ENCODE measurements at places on chromosomes 2 and 18.
A peak's percentile ranks its signal among the peaks of the same experiment; 100 is the strongest.

DNA sequence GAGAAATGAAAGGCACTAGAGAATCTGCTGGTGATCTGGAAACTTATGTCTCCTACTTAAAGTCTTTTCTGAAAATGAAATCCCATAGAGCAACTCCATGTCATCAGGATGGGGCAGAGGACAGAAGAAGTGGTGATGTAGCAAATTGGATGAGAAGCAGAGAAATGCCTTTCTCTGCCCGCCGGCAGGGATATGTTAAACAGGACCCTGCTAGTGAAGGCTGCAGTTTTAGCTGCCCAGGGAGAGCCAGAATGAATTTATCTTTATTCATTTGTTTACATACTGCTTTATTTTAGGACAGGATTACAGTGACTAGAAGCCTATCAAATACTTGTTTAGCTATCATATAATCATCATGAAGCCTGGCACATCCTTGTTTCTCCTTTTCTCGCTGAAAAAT is 247.0 kb downstream of the DOK6 start:
- no peak for DNase-seq

- no peak for DNase-seq
Measured at GRCh38 chr18:62741584-62741983, 26.2 kb downstream of the PHLPP1 start.

- DNase-seq, result no peak
Measured at GRCh38 chr2:10476723-10477442, 28.8 kb upstream of the ODC1 start.

DNA sequence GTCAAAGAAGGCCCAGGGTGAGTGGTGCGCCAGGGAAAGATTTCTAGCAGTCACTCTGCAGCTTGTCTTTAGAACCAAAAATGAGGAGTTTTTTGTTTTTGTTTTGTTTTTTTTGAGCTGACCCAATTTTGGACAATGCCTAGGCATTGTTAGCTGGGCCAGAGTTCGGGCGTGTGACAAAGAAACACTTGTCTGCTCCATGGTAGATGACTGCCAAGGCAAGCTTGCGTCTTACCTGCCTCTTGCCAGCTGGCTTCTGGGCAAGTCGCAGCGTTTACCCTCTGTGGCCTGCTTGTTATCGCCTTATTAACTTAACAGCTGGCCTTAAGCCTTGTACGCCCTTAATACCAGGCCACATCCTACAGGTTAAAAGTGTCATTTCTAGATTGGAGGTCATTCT is 114.3 kb downstream of the GALNT1 start:
- no peak for DNase-seq

- no peak for DNase-seq
Measured at GRCh38 chr2:85692039-85692645, 2.0 kb upstream of the GNLY start.

GRCh38 chr2:200786826-200787225 is 24.9 kb upstream of the BZW1 start:
- DNase-seq, result no peak

GRCh38 chr2:126750506-126750905 is 94.5 kb downstream of the GYPC start:
- DNase-seq, result no peak

DNA sequence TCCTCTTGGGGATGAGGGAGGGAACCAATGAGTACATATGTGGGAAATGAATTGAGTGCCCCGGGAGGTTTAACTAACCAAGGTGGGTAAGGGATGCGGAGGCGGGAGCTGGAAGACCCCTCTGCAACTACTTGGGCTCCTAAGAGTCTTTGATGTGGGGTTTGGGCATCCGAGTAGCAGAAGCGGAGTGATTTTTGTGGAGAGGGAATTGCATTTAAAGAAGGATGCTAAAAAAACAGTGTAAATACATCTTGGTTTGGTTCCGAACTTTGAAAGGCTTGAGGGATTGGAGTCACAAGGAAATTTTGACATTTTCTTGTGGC is 215.7 kb downstream of the MCFD2 start:
- DNase-seq, result no peak

- DNase-seq, result no peak
Measured at GRCh38 chr2:170514140-170514539, 201.0 kb upstream of the SP5 start.

- no peak for DNase-seq
Measured at GRCh38 chr18:76571689-76572088, 76.6 kb upstream of the ZNF516 start.

DNA sequence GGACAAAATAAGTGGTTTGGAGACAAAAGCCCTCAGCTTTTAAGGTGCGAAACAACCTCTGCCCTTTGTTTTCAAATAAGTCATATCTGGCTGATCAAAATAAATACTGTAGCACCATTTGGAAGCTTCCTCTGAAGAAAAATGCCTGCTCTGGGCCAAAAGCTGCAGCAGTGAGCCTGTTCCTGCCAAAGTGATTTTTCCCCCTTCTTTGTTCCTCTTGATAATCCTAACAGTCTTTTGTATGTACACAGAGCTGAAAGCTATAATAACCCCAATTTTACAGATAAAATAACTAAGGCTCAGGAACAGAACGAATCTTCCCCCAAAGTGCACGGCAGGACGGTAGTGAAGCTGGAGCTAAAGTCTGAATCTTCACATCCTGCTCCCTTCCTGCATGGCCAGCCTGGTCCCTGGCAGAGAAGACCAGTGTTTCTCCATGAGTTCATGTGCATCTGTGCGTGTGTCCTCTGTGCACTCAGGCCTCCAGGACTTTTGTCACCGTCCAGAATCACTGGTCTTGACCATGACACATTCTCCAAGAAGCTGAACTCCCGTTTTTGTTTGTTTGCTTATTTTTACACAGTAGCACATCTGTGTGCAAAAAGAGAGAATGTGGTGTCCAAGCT is 2114.1 kb upstream of the PIK3C3 start:
- DNase-seq, result no peak

- DNase-seq, result no peak
Measured at GRCh38 chr2:71620851-71621251, 167.5 kb downstream of the DYSF start.

GRCh38 chr2:203809084-203809521 is 58.5 kb upstream of the CTLA4 start:
- DNase-seq, result no peak

- no peak for DNase-seq
Measured at GRCh38 chr2:2838548-2838845, 507.4 kb upstream of the MYT1L start.

- DNase-seq, result no peak
Measured at GRCh38 chr2:105954891-105955290, 210.2 kb downstream of the NCK2 start.

GRCh38 chr2:145692971-145693478 is 1173.1 kb upstream of the ZEB2 start:
- DNase-seq, result no peak

GRCh38 chr2:217805668-217806481 is 196.9 kb downstream of the TNS1 start:
- no peak for DNase-seq

DNA sequence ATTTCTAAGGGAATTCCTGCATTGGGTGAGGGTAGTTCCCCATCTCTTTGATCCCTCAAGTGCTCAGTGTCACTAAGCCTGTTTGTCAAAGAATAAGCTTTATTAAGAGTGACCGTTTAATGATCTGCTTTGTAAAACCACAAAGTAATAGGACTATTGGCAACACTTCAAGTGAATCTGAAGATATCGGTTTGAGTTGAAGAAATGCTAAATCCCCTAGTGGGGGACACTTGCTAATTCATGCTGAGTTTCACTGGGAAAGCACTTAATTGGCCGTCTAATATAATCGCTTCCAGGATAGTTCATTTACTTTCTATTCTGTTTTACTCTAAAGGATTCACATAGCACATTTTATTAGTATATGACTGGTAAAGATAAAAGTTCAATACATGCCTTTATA is 54.4 kb downstream of the DTNA start:
- no peak for DNase-seq

DNA sequence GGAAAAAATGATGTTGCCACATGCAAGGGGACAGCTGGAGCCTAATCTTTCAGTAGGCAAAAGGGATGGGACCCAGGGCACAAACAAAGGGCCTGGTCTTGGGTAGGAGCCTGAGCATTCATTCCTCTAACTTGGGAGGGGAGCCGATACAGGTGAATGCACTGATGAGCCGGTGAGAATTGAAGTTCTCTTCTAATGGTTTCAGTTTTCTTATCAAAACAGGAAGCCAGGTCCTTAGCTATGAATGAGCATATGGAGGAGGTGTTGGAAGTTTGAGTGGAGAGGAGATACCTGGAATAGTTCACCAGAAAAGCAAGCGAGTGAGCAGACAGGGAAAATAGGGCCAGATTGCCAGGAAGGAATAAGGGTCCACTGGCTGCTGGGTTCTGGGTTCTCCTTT is 10.1 kb downstream of the DPP4 start:
- DNase-seq, result no peak

- no peak for DNase-seq
Measured at GRCh38 chr2:209501579-209501978, 77.7 kb downstream of the MAP2 start.

DNA sequence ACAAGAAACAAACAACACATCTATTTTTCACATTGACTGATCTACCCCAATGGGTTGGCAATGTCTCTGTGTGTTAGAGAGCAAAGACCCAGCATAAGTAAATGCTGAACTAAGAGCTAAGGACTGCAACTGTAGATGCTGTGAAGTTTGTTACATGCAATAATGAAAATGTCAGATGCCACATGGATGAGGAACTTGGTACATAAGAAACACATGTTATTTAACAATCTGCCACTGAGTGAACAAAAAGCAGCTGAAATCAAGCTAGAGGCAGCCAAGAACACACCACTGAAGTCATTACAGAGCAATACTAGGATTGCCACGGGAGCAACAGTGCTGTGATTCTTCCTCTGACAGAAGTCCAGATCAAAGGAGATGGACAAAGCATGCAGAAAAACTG is 389.4 kb downstream of the CDH2 start:
- DNase-seq, result no peak

DNA sequence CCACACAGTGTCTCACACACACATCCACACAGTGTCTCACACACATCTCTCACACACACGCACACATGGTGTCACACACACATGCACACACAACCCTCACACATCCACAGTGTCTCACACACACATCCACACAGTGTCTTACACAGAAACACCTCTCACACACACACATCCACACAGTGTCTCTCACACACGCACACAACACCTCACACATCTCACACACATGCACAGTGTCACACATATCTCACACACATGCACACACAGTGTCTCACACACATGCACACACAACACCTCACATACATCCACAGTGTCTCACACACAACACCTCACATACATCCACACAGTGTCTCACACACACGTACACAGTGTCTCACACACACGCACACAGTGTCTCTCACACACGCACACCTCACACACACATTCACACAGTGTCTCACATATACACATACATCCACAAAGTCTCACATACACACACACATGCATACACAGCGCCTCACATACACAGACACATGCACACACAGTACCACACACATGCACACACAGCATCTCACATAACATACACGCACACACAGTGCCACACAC is 473.9 kb upstream of the HS6ST1 start:
- no peak for DNase-seq

GRCh38 chr2:123596621-123597020 is 428.5 kb upstream of the CNTNAP5 start:
- no peak for DNase-seq

GRCh38 chr2:233217892-233218377 is 33.5 kb upstream of the ATG16L1 start:
- peak; percentile 11 for DNase-seq

DNA sequence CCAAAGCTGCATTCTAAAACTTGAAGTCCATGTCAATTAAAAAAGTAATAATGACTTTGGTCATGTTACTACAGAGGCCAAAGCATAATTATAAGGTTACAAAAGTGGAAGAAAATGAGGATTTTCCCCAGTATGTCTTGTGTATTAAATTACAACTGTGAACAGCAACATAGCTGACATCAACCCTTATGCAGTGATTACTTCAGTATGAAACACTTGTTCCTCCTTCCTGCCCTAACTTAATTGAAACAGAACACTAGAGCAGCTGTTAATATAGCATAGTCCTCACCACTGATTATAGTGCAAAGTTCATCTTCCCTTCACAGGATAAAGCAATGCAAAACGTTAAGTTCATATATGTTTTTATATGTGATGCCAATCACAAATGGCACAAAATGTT is 29.9 kb downstream of the EPB41L3 start:
- no peak for DNase-seq

- DNase-seq, result no peak
Measured at GRCh38 chr18:62732617-62733016, 17.3 kb downstream of the PHLPP1 start.

DNA sequence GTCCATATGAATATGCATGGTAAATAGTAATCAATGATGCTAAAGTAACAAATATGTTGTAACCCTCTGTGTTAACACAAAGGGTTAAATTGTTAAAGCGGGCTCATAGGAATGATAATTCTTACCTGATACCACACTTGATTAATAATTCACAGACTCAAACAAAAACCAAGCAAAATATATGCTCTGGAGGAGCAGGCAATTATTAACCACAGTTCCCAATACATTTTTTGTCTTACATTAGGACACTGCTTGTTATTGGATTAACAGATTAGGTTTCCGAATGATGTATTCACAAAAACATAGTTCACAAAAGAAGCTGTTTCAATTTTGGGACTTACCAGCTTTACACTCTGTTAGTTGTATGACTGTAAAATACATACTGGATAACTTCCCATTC is 300.9 kb upstream of the LRRTM4 start:
- no peak for DNase-seq

DNA sequence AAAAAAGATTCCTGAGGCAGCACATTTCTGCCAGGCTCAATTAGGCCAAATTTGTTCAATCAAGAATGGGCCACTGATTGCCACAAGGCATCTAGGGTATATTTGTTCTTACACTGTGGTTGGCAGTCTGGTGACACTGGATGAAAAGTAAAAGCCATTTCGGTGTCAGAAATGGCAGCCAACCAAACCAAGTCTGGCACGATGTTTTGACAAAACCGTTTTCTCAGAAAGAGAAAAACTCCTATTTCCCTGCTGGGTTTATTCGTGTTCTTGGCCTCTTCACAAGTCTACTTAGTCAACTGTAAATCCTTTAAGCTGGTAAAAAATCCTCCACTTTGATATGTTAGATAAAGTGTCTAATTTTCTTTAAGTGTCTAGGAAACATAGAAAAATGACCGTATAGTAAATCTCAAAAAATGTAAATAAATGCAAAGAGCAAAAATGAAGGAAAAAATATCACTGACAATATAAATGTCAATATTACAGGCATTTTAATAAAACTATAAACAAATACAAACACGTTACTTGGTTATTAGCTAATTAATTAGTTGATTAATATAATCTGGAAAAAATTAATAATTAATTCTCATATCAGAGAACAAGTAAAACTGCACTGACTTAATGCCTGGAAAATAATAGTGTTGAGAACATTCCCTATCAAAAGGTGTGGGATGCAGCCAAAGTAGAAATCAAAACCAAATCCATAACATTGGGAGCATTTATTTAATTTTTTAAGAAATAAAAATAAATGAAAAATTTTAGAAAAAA is 182.0 kb upstream of the ZNF804A start:
- DNase-seq, result no peak

DNA sequence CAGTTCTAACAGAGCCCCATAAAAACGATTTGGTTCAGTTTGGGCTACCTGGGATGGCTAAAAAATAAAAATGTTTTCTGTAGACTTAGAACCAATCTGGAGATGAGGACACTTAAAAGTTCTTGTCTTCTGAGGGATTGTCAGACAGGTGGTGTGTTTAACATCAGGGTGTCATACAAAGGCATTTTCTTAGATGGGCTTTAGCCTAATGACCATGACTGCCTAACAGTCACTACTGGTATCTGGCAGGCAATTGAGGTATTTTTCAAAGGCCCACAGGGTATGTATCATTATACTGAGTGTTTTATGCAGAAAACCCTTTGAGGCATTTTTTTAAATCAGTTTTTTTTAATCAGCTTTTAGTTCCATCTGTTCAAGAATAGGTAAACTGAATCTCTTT is 341.4 kb downstream of the PARD3B start:
- no peak for DNase-seq

Measured in SK-N-DZ (cell line).